ENCODE measurements at places on chromosomes 2 and 18.

- no peak for DNase-seq
These were observed 513 bp downstream of the THOC1 start for GRCh38 chr18:267380-267687.

DNA sequence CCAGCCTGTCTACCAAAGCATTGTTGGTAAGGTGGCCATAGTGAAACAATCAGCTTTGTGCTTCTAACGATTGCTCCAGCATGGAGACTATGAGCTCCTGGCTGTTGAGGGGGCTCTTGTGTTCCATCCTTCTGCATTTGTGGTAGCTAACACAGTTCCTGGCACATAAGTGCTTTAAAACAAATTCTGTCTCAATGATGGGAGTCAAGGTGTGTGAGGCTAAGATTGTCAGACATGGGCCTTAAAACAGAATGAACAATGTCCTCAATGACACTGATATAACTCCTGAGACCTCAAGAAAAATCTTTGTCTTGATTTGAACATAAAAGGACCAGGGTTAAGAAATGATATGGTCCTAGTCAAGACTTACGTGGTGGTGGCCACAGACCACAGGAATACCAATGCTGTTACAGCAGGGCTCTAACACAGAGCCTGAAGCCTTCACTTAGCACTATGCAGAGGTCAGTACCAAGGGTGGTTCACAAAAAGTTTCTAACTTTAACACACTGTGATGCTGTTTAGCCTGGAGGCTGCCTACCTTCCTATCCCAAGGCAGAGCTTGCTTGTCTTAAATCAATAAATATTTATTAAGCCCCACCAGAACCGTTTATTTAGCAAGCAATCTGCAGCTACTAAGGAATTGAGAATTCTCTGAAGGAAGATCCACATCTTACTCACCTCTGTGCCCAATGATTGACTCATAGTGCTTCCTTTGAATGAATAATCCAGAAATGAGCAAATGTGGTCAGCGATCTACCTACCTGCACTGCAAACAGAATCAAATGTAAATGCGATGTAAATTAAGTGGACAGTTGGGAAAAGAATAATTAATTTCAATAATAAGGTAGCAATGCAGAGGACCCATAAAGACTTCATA, 35.1 kb downstream of the EVA1A start:
- no peak for DNase-seq

GRCh38 chr2:101296371-101296770, 12.1 kb downstream of the RNF149 start:
- no peak for DNase-seq

GRCh38 chr18:58495207-58495606, 133.7 kb downstream of the ALPK2 start:
- DNase-seq = no peak

- DNase-seq = no peak
These were observed 34.2 kb downstream of the ROCK2 start for GRCh38 chr2:11310212-11310611.

DNA sequence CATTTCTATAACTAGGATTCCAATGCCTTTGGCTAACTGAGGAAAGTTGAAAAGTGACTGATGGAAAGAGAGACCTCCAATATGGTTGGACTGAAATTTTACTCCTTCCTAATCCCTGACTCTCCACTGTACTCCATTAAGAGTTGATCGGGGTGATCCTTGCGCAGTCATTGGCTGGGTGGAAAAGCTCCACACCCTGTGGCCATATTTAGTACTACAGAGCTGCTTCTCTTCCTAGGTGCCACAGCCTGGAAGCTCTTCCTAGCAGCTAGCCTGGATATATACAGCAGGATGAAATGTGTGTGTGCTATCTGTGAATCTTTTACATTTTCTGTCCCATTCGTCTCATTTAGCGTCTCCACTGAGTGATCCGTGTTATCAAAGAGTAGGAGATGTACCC, 71.2 kb downstream of the MEP1B start:
- DNase-seq = no peak

- no peak for DNase-seq
These were observed 138.2 kb downstream of the ASXL3 start for GRCh38 chr18:33716061-33716683.
